ENCODE measurements at places on chromosomes 2 and 18. TPM values are rescaled to one million over a fixed set of nuclear protein-coding genes. Genes with fewer than 3 reads are reported as not detected.

The SEMA4F gene
- total RNA-seq = 7.0 TPM

The ALLC gene
- not detected for total RNA-seq

The FAM124B gene
- 1.2 TPM for total RNA-seq

GRCh38 chr18:59839931-59840685, 59.7 kb upstream of the PMAIP1 start:
- no peak overlapping the region for H3K27ac ChIP-seq
- DNase-seq = no peak
- H3K4me1 ChIP-seq = peaks cover 5% of the 10 kb centered on the region
- no peak overlapping the region for H3K4me3 ChIP-seq
- no peaks in the 10 kb centered on the region for H3K27me3 ChIP-seq
- no peaks in the 10 kb centered on the region for H3K36me3 ChIP-seq

DNA sequence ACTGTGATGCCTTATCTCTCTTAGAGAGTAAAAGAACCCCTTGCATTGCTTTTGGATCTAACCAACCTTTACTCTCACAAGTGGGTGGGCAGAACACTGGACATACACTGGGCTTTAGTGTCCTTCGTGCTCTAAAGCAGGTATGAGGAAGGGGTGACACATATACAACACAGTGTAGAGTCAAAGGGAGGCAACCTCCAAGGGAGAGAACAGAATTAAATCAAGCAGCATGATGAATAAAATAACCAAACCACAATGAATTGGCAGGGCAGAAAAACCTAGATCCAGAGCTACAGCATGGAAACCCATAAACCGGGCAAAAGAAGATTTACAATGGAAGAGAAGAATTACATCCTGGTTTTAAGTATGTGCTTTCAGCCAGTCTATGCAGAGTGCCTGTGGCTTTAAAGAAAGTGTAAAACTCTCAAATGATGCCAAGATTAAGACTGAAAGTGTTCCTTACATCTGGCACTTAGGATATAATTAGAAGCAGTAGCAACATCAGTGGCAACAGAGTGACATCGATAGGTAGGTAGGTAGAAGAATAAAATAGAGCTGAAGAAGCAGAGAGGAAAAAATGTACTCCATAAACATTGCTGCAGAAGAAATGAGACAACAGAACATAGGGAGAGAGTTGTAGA, 191.7 kb upstream of the ZC3H15 start:
- H3K4me1 ChIP-seq = no peaks in the 10 kb centered on the region
- DNase-seq = no peak
- no peak overlapping the region for H3K27ac ChIP-seq
- no peak overlapping the region for H3K4me3 ChIP-seq

GRCh38 chr2:120294008-120294340, 41.3 kb downstream of the RALB start:
- H3K27ac ChIP-seq = no peak overlapping the region
- peaks cover 4% of the 10 kb centered on the region for H3K4me1 ChIP-seq
- H3K4me3 ChIP-seq = no peak overlapping the region
- H3K36me3 ChIP-seq = peaks cover 50% of the 10 kb centered on the region
- no peaks in the 10 kb centered on the region for H3K27me3 ChIP-seq
- DNase-seq = no peak
